ENCODE measurements at places on chromosomes 12 and 14.

GRCh38 chr12:99131751-99132199 is 486.7 kb downstream of the APAF1 start:
- no peak for DNase-seq

DNA sequence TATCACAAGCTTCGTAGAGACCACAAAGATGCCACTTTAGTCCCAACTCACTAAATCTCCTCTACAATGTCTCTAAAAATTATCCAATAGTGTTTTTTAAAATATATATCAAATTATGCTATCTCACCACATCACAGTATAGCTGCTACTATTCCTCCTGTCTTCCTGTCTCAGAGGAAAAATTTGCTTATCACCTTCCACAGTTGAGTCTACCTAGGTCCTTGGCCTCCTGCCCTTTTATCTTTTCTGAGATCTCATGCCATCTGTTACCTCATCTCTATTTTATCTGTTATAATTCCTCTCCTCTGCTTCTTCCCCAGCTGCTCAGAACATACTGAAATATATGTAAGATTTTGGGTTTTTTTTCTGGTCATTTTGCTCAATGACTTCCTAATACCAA is 568.2 kb downstream of the DIO2 start:
- DNase-seq, result no peak

- no peak for DNase-seq
Observed at GRCh38 chr14:32049361-32050088, 27.6 kb upstream of the ARHGAP5 start.

GRCh38 chr12:79689061-79689476 is 1.7 kb downstream of the PAWR start:
- DNase-seq, result no peak

GRCh38 chr12:46369474-46370379 is 2.8 kb downstream of the SLC38A2 start:
- no peak for DNase-seq

- DNase-seq, result no peak
Observed at GRCh38 chr14:61146899-61147298, 134.2 kb downstream of the TMEM30B start.

GRCh38 chr12:57473392-57473791 is 6.3 kb downstream of the ARHGAP9 start:
- DNase-seq, result no peak

DNA sequence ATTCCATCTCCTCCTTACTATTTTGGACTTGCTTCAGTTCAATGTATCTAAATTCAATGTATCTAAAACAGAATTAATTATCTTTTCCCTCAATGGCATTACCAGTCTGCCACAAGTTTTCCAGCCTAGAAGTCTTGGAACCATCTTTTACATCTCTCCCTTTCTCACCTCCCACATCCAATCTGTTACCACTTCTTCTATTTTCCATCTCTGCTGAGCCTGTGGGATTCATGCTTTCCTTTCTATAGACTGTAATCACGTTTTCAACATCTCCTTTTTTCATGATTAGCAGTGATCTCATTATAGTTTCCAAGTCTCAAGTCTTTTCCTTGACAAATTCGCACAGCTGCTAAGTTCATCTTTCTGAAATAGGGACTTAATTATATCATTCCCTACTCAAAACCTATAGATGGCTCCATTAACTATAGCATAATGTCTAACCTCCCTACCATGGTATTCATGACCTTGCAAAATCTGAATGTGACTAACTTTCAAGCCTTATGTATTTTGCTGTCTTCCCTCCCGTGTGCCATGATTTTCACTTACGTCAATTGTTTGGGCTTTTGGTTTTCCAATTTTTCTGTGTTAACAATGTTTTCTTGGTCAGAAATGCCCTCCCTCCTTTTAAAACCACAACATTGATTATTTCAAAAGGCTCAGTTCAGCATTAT is 20.5 kb upstream of the PTPRB start:
- DNase-seq, result no peak

DNA sequence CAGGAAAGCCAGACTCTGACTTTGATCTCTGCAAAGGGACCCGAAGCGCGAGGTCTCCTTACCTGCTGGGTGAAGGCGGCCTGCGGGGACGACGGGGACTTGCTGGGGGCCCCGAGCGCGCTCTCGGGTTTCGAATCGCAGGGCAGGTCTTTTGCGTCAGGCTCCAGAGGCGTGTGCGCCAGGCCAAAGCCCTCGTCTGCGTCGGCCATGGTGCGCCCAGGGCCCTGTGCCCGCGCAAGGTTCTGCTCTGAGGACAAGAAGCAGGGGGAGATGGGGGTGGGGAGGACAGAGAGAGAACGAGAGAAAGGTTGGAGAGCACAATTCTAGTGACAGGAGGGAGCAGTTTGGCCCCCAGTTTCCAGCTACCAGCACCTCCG is 2.3 kb downstream of the TBX5 start:
- DNase-seq, result no peak

GRCh38 chr14:40417777-40418401 is 985.7 kb upstream of the FBXO33 start:
- no peak for DNase-seq

DNA sequence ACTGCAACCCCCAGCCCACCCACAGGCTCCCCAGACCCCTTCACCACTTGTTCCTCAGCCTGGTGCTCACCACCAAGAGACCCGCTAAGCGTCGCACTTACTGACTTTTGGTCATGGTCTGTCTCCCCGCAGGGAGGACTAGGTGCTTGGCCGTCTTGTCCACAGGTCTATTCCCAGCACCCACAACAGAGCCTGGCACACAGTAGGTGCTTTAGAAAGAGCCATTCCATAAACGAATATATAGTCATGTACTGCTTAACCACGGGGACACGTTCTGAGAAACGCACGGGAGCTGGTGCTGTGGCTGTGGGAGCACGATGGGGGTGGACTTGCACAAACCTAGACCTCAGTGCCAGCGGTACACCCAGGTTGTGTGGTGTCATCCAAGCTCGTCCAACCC is 34.0 kb downstream of the NCOR2 start:
- DNase-seq, result no peak

- DNase-seq, result peak; percentile 56
Observed at GRCh38 chr14:94036313-94037167, 10.4 kb downstream of the OTUB2 start.

DNA sequence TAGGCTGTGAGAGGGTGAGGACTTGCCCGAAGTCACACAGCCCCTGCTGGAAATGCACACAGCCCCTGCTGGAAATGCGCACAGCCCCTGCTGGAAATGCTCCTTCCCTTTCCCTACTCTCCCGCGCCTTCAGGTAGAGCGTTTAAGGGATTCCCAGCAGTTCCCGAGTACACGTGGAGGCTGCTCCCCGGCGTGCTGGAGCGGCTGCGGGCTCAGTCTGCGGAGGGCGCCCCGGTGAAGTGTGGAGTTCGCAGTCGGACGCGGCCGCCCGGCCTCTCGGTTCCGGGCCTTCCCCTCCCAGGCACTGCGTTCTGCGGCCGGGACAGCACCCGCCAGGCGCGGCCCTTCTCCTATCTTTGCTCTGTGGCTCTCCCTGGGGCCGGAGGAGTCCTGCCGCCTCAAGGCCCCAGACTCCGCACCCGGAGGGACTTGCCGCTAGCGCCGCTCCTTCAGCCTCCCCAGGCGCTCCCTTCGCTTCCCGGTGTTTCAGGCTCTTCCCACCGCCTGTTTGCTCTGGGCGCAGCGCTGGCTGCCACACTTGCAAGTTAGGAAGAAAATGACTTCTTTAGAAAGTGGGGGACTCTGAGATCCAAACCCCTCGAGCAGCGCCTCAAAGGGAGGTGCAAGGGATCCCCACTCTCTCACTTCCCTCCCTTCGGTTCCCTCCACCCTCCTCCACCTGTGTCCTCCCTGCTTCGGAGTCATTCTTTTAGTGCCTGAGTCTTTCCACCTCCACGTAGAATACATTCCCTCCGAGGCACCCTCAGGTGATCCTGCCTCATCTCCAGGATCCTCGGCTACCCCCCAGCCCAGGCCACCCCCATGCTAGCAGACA is 8.3 kb upstream of the TBX5 start:
- no peak for DNase-seq

- no peak for DNase-seq
Observed at GRCh38 chr14:60622917-60623257, 26.4 kb downstream of the SIX1 start.

DNA sequence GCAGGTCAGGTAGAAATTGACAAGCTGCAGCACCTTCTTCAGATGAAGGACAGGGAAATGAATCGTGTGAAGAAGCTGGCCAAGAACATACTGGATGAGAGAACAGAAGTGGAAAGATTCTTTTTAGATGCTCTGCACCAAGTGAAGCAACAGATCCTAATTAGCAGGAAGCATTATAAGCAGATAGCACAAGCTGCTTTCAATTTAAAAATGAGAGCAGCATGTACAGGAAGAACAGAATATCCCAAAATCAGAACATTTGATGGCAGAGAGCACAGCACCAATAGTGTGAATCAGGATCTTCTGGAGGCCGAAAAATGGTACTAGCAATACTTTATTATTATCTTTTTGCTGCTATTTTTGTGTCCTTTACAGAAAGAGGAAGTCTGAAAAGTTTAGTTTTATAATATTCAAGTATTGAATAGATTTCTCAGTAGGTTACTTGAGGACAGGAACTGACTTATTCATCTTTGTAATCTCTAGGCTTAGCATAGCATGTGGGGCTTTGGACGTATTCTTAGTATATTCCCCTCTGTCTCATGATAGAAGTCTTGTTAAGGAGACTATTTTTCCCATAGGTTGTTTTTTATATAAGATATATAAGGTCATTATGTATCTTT is 30.8 kb downstream of the BBOF1 start:
- DNase-seq, result no peak

GRCh38 chr12:108129017-108129812 is at the start of gene WSCD2:
Gene WSCD2 (plus strand): TSS chr12:108129288. CDS start chr12:108195833, 66,545 bp downstream.
- no peak for DNase-seq

Data from NK-92 treated with Interleukin-12 subunit alpha and Interleukin-12 subunit beta, amount 100 ng/mL, for 24 hours (cell line).